ENCODE measurements at places on chromosomes 13 and 19.

DNA sequence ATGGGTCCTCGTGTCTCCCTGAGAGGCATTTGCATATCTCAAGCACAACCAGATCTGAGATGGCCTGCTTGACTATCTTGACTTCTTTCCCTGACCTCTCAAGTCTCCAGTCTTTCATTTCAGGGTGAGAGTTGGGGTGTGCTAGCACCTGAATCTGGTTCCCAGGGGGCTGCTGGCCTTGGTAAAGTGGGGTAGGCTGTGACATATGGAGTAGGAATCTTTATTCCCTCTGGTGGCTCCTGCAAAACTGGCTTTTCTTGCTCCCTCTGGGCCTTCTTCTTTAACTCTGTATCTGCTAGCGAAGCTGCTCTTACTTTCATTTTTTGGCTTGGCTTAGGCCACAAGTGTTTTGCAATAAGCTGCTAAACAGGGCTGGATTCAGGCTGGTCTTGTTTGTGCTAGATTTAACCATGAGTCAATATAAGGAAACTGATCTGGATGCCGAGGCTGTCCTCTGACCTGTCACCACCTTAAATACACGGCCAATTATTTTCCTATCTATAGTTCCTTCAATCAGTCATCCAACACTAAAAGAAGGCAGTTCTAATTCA is 42.3 kb downstream of the ZNF493 start:
- ATAC-seq = peak; percentile 34

DNA sequence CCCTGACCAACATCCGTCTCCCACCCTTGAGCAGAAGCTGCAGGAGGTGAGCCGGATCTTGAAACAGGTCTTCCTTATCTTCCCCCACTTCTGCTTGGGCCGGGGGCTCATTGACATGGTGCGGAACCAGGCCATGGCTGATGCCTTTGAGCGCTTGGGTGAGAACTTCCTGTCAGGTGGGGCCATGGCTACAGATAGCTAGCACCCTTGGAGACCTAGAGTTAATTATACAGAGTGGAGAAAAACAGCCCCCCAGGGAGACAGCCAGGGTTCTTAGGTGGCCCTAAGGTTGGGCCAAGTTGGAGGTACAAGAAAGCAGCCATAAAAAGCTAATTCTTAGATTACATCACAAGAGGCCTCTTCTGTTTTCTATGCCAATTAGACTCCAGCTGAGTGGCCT is 8.9 kb upstream of the ARHGAP45 start:
- ATAC-seq = no peak

- no peak for ATAC-seq
Observed at GRCh38 chr19:37551129-37551993, 43.2 kb downstream of the ZNF571 start.

DNA sequence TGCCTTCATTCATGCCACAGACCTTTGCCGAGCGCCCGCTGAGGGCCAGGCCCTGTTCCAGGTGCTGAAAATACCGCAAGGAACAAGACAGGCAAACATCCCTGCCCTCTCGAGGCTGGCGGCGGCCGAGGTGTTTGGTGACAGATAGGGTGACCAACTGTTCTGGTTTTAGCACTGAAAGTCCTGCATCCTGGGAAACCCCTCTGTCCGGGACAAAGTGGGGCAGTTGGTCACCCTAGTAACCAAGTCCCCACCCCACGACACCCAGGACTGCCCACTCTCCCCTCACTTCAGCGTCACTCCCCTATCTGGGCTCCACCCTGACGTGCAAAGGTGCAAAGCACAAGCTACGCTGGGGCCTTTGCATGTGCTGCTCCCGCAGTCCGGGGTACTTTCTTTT is 17.3 kb downstream of the ZBTB7A start:
- no peak for ATAC-seq

Data from gastroesophageal sphincter (tissue), 4 donors.